Psoas muscle (tissue), 8 donors: ENCODE measurements at places on chromosomes 5 and 9.

- no peak for DNase-seq
Measured at GRCh38 chr5:29516224-29516623, 1677.3 kb upstream of the CDH6 start.

- DNase-seq = no peak
Measured at GRCh38 chr5:41748631-41749030, 121.6 kb downstream of the OXCT1 start.

DNA sequence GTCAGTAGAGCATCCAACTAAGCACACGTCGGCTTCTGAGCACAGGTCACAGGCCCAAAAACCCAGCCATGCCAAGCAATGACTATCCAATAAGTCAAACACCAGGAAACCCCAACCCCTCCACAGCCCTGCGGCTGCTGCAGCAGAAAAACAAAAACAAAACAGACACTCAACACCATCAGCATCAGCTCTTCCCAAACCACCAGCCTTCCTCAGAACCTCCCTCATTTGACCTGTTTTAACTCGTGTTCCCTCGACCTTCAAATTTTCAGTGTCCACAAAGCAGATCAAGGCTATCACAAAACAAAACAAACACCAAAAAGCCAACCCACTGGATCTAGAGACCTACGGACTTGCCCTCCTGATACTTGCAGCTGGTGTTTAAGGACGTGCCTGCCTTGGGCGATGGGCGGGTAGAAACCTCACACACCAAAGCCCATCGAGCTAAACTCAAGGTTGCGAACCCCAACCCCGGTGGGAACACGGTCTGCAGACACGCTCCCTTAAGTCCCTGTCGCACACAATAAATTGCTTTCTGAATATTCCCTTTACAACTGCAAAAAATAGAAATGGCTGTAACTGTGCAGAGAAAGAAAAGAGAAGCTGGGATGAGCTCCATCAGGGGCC is 247.1 kb upstream of the ANKRD55 start:
- DNase-seq = no peak

- peak; percentile 88 for DNase-seq
Measured at GRCh38 chr5:38466424-38467189, 89.8 kb downstream of the LIFR start.

GRCh38 chr5:172853355-172853975 is 19.4 kb downstream of the ERGIC1 start:
- no peak for DNase-seq

GRCh38 chr5:140114341-140115185 is 654 bp downstream of the PURA start:
- peak; percentile 87 for DNase-seq

GRCh38 chr5:110038297-110038997 is 348.7 kb downstream of the MAN2A1 start:
- DNase-seq = no peak

DNA sequence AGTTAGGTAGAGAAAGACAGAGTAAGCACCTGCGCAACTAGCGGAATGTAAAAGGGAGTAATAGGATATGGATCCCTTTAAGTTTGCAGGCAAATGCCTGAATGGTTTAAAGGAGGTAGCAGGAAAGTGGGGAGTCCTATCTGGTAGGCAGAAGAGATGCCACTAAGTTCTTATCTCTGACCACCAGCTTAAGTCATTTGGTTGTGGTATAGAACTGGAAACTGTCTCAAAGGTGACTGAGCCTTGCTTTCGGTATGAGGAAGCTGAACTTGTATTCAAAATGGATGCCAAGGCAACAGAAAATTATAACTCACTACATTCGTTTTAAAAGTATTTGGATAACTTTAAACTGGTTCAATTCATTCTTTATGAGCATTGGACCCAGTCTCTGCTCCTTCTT is 475.6 kb downstream of the DMRTA1 start:
- no peak for DNase-seq

- DNase-seq = no peak
Measured at GRCh38 chr9:134983506-134984371, 66.0 kb upstream of the FCN1 start.

DNA sequence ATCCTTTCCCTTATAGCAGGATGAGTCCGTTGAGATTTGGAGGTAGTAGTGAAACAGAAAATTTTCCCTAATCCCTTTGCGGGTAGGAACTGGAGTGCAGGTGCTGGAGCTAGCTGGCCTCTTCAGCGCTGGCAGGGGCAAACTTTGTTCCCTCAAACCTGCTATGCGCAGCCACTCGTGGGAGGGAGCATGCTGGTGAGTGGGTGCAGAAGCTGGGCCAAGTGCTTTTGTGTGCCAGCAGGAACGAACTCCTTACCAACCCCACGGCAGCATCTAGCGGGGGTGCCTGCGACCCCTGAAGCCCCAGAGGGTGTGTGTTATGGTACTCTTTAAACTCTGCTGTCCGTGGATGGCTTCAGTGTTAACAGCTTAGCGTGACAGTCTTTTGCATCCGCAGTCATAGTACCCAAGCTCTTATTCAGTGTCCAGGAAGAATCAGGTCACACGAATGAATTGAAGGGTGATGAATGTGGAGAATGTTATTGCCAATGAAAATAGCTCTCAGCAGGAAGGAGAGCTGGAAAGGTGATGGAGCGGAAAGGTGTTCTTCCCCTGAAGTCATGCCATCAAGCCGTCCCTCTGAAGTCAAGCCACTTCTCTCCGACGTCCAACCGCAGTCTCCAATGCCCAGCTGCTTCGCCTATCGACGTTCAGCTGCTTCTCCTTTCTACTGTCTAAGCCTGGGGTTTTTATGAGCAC is 1445.1 kb upstream of the CDH9 start:
- no peak for DNase-seq

DNA sequence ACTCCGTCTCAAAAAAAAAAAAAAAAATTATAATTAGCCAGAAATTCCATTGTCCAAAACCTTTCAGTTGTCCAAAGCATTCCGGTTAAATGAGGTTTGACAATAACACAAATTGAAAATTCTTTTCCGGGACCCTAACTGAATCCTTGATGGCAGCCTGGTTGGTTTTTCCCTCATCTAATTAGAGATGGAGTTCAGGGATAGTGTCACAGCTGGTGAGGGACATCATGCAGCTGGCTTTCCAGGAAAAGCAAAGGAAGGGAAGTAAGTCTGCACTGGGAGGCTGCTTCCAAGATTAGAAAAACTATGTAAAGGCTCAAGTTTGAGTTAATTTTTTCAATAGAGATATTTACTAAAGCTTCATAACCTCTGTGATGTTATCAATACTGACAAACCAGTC is 195.4 kb downstream of the ADAMTS12 start:
- no peak for DNase-seq
